NCI-H446 (cell line): ENCODE measurements at places on chromosomes 13 and 19.

DNA sequence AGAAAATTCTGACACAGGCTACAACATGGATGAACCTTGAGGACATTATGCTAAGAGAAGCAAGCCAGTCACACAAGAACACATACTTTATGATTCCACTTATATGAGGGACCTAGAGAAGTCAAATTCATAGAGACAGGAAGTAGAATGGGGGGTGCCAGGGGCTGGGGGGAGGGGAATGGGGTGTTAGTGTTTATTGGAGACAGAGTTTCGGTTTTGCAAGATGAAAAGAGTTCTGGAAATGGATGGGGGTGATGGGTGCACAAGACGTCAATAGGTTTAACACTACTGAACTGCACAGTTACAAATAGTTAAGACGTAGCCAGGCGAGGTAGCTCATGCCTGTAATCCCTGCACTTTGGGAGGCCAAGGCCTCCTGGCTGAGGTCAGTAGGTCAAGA is 3.5 kb upstream of the ZNF787 start:
- no peak for DNase-seq

- no peak for DNase-seq
Observed at GRCh38 chr13:68535329-68535728, 1305.2 kb upstream of the PCDH9 start.

DNA sequence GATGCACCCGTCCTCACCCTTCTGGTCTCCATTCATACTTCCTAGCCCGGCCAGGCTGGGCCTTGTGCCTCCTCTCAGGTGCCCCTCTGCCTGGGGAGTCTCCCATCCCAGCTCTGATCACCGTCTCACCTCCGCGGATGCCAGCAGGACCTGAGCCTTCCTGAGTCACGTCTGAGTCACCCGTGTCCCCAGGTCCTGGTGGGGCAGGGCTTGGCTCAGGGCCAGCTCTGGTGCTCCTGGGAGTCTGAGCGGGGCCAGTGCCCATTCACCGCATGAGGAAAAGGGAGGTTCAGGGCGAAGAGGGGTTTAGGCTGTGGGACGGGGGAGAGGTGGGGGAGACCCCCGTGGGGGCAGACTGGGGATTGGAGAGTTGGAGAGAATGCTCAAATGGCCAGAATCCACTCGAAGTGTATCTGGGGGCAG is 593 bp downstream of the ATP8B3 start:
- peak; percentile 49 for DNase-seq

DNA sequence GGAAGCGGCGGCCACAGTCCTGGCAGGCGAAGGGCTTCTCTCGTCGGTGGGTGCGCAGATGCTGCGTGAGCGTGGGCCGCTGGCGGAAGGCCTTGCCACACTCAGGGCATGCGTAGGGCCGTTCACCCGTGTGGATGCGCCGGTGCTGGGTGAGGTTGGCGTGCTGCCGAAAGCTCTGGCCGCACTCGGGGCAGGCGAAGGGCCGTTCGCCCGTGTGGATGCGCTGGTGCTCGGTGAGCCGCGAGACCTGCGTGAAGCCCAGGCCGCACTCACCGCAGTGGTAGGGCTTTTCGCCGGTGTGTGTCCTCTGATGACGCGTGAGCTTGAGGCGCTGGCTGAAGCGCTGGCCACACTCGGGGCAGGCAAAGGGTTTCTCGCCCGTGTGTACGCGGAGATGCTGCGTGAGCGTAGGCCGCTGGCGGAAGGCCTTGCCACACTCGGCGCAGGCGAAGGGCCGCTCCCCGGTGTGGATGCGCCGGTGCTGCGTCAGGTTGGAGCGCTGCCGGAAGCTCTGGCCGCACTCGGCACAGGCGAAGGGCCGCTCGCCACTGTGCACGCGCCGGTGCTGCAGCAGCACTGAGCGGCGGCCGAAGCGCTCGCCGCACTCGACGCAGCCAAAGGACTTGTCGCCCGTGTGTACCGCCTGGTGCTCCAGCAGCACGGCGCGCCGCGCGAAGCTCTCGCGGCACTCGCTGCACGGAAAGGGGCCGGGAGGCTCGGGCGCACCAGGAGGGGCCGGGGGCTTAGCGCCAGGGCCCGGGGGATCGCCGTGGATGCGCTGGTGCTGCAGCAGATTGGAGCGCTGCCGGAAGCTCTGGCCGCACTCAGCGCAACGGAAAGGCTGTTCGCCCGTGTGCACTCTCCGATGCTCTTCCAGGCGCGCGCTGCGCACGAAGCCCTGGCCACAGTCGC is 4.0 kb upstream of the UBE2M start:
- DNase-seq: no peak

GRCh38 chr13:98961503-98962105 is 16.3 kb downstream of the DOCK9 start:
- DNase-seq: no peak

GRCh38 chr19:3146677-3147100 is 10.9 kb downstream of the GNA15 start:
- DNase-seq: no peak

GRCh38 chr13:78060966-78061365 is 142.3 kb upstream of the EDNRB start:
- no peak for DNase-seq

- DNase-seq: no peak
Observed at GRCh38 chr13:64505336-64505910, 2724.7 kb downstream of the PCDH9 start.

DNA sequence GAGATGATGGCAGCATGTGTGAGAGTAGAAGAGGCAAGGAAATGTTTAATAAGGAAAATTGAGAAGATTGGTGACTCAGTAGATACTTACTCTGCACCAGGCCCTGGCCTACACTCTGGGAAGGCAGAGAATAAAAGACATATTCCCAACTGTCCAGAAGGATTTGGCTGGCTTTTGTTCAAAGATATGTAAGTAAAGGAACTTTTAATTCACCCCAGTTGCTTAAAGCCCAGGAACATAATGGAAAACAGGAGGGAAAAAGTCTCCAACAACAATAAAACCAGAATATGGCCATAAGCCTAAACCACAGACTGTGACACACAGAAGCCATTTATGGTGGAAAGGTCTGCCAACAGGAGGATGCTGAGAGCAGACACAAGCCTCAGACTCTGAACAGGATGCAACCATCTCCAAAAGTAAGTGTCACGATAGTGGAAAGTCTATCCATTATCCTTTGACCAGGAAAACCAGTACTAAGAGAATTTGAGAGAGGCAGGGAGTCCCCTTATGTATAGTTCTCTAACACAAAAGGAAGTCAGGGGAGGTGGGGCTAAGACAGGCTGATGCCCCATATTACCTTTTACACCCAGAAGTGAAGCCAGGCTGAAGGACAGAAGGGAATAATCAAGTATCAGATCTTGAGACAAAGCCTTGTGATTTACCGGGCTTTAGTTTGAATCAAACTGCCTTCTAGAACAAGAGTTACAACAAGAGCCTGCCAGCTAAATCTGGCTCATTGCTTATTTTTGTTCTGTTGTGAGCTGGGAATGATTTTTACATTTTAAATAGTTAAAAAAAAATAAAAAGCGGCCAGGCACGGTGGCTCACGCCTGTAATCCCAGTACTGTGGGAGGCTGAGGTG is 169.5 kb upstream of the STARD13 start:
- no peak for DNase-seq

DNA sequence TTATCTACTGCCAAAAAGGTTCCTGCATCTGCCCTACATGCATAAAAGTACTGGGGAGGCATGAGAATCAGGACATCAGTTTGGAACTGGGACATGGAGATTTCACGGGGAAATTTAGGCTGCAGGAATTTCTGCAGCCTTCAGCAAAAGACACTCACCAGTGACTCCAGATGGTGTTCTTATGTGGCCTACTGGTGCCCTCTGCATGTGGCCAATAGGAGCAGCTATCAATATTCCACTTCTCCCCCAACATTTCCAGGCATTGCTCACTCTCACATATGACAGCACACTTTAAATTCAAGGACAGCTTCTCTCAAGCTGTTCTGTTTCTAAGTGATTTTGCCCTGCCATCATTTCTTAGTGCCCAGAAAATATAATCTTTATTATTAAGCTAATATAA is 570.5 kb upstream of the ARGLU1 start:
- DNase-seq: no peak

GRCh38 chr19:35458731-35459391 is 10.8 kb downstream of the FFAR2 start:
- no peak for DNase-seq

DNA sequence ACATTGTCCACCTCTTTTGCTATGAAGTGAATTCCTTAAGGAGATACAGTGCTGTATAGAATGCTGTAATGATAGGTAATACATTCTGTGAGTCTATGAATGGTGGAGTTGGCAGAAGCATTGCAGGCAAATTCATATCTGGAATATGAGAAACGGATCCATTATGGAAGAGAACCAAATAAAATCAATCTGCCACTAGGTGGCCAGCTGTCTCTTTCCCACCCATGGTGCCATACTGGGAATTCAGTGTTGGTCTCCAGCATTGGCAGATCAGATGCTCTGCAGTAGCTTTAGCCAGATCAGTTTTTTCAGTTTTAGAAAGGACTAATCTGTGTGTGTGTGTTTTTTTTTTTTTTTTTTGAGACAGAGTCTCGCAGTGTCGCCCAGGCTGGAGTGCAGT is 27.6 kb downstream of the DNAJC3 start:
- peak; percentile 44 for DNase-seq

DNA sequence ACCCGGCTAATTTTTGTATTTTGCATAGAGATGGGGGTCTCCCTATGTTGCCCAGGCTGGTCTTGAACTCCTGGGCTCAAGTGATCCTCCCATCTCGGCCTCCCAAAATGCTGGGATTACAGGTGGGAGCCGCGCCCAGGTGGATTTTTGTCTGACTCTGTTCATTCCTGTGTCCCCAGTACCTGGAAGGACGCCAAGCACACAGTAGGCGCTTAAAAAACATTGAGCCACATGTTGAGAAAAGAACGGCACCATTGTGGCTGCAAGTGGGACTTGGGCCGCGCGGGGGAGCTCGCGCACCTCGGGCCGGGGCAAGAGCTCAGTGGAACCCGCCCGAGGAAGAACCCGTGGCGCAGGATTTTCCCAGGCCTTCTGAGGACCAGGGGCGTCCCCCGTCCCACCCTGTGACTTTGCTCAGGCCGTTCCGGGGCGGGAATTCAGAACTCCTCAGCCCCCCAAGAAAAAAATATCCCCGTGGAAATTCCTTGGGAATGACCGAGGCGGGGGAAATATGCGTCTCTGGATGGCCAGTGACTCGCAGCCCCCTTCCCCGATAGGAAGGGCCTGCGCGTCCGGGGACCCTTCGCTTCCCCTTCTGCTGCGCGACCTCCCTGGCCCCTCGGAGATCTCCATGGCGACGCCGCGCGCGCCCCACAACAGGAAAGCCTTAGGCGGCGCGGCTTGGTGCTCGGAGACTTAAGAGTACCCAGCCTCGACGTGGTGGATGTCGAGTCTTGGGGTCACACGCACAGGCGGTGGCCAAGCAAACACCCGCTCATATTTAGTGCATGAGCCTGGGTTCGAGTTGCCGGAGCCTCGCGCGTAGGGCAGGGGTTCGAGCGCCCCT is 1.4 kb upstream of the ICAM1 start:
- peak; percentile 83 for DNase-seq

DNA sequence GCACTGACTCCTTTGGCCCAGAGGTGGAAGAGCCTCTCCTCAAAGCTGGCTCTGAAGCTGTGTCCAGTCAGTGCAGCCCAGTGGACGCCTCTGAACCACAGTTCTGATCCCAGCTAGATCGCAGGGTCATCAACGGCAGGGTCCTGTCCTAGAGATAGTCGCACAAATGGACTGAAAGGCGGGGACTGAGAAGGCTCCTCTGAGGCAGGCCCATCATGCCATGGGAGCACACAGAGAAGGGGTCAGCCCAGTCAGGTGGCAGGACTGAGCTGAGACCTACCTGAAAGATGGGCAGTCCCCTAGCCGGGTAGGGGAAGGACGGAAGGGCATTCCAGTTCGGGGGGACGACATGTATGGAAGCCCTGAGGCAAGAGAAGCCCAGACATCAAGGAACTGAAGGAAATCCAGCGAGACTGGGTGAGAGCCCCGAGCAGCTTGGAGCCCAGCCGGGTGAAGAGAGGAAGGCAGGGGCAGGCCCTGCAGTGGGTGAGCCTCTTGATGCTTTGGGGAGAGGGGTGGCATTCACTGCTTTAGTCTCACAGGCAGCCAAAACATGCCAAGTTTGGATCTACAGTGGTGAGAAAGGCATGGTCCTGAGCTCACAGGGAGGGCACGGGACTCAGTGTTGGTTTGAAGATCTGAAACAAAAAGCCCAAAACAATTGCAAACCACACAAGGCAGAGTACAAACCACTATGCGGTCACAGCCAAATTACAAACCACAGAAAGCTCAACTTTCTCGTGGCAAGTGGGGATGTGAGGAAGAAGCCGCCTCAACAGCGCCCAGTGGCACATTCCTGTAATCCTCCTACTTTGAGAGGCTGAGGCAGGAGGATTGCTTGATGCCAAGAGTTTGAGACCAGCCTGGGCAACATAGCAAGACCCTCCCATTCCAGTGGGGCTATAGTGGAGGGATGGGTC is 10.0 kb downstream of the CALM3 start:
- no peak for DNase-seq

DNA sequence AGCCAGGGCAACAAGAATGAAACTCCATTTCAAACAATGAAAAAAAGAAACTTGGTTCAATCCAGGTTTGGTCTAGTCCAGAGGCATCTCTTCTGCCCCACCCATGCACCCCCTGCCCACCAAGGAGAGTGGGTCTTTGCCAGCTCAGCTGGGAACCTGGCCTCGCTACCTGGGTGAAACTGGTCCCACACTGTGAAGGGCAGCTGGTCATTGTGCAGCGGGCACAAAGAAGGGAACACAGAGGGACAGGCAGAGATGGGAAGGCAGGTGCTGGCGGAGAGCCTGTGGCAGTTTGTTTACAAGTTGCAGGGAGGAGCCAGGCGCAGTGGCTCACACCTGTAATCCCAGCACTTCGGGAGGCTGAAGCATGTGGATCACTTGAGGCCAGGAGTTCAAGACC is 50.2 kb downstream of the CPAMD8 start:
- DNase-seq: no peak

DNA sequence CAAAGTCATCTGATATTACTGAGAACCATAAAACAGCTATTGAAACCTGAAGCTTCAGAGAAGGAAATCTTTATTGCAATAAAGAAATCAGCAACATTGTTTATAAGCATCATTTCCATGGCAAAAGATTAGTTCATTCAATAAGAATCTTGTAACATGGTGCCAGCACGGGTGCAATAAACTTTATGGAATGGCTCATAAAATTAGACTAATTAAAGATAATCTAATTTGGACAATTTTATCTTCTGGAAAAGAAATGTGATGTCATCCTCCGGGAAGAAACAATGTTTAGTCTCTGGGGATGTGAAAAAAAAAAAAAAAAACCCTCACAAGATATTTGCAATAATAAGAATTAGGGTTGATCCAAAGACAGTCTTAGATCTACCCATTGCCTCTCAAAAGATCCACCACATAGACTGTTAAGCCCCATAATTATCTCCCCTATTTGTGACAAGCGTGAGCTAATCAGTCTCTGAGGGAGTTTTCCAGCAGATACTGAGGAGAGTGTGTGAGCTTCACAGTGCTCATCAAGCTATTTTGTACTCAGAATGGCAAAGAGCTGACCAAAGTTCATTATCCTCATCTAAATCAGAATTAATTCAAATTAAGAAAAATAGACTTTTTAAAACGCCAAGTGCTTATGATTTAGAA is 297.0 kb upstream of the EDNRB start:
- no peak for DNase-seq

GRCh38 chr13:49539746-49540145 is 44.0 kb downstream of the PHF11 start:
- DNase-seq: no peak
